ENCODE measurements at places on chromosomes 5 and 9. TPM values are rescaled to one million over a fixed set of nuclear protein-coding genes. Genes with fewer than 3 reads are reported as not detected.
A peak's percentile ranks its signal among the peaks of the same experiment; 100 is the strongest.

GRCh38 chr9:21331676-21332402, 3.4 kb downstream of the KLHL9 start:
- no peak for DNase-seq

DNA sequence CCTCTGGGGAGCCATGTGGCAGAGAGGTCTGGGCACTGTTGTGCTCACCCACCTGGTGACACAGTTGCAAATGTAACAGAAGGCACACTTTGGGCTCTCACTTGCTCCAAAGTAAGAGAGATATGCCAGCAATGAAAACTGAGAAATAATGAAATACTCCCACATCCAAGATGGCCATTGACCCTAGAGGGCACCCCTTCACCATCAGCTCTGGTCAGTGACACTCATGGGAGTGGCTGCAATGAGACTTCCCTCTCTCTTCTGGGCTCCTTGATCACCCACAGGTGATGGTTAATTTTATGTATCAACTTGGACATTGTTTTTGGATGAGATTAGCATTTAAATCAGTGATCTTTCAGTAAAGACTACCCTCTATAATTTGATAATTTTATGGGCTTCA, 248.4 kb downstream of the CDH12 start:
- no peak for DNase-seq

DNA sequence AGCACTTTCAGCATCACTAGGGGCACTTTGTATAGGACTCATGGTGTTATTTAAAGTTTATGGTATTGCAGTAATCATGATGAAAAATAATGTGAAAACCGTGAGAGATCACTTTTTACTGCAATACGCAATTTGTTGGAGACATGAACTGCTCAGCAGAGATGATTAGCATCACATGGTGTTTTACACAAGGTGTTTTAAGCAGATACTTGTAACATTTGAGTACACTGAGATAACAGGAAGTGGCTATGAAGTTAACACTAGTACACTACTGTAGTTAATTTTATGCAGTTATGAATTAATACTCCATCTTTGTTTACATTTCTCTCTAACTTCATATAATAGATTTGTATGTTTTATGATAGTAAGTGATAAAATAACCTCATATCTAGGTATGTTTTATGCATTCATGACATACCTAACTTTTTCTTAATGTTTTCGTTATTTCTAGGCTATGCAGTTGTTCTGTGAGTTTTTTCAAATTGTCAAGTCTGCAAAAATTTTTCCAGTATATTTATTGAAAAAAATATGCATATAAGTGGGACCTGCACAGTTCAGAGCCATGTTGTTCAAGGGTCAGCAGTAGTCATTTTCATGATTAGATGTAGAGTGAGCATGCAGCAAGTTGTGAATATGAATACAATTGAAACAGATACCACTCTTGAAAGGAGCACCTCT, 13.0 kb downstream of the SUB1 start:
- no peak for DNase-seq

- DNase-seq, result no peak
Observed at GRCh38 chr9:96858018-96858573, 3.8 kb upstream of the ZNF782 start.

GRCh38 chr5:38426490-38426889, 130.0 kb downstream of the LIFR start:
- DNase-seq, result no peak

- no peak for DNase-seq
Observed at GRCh38 chr5:107099506-107099905, 571.2 kb downstream of the EFNA5 start.

- no peak for DNase-seq
Observed at GRCh38 chr5:17436350-17436749, 61.7 kb upstream of the TAF11L2 start.

DNA sequence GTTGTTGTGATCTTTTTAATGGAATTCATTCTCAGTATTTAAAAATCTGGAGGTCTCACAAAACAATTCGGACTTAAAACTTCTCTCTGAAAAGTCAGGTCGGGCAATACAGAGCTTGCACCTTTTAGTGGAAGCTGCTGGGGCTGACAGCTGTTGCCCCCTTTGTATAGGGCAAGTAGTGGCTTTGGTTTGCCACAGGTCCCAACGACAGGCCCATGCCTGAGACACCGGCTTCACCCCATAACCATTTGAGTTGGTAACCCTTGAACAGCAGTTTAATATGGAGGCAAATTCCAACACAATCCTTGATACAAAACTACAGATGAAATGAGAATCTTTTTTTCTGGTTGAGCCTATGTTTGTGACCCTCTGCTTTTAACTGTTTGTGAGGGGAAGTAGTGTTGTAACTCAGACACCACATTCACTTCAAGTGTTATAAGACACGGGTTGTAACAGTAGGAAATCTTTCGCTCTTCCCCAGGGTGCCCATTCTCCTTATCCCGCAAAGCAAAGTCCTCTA, 752 bp upstream of the GLRX start:
- DNase-seq, result no peak

- no peak for DNase-seq
Observed at GRCh38 chr9:91360551-91361290, 997 bp downstream of the AUH start.

DNA sequence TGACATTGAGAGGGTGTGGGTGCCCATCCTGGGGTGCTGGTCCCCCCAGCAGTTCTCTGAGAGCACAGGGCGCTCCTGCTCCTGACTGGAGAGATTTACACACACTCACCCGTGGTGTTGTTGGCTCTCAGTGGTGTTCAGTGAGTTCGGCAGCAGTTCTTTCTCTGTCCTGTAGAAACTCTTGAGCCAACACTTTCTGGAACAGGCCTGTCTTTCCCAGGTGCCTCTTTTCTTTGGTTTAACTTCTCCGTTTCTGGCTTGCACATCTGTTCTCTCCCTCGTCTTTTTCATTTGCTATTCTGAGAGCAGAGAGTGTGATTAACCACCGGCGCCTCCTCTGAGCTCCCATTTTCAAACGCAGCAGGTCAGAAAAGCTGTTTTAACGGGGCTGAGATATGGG, 284.5 kb downstream of the IRX2 start:
- DNase-seq, result no peak

- DNase-seq, result no peak
Observed at GRCh38 chr5:116858705-116859333, 284.2 kb upstream of the SEMA6A start.

DNA sequence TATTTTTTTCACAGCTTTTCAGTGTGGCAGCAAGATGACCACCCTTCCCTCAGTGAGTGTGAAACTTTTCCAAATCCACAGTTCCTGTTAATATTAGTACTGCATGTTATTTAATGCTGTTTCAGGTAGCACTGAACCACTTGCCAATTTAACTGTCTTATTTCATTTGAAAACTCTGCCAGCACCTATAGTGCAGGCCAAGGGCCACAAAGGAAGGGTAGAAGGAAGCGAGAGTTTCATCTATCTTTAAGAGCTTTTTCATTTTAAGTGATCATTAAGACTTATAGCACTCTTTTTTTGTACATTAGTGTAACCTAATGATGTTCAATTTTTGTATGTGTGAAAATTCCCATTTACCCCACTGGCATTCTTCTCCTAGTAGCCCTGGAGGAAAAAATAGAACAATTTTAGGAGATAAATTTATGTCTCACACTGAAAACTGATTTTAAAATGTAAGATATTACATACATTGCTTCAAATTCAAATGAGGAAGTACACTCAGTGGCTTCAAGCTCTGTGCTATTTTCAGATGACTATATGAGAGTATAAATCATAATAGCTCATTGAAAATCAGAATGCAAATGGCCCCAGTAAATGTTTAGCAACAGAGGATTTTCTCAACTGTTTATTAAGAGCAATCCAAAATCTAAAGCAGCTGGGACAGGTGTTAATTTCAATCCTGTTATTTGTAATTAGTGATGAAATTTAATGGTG, 820.5 kb downstream of the PTPRD start:
- DNase-seq, result no peak

- DNase-seq, result no peak
Observed at GRCh38 chr5:53974021-53974420, 336.4 kb downstream of the ARL15 start.

GRCh38 chr5:83964271-83964670, 243.6 kb upstream of the HAPLN1 start:
- DNase-seq, result no peak

GRCh38 chr5:164319161-164319560, 813.7 kb downstream of the MAT2B start:
- DNase-seq, result no peak

DNA sequence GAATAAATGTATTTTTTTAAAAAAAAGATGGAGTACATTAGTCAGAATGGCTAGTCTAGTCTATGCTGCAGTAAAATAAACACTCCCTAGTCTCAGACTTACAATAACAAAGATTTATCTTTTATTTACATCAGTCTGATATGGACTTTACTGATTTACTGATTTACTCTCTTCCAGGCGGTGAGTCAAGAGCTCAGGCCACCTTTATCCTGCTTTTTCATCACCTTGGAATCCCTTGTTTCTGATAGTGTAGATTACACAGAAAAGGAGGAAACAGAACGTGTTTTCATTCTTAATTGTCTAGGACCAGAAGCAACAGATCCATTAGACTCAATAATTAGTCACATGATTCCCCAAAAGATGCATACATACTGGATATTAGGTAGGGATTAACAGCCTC, 290.1 kb upstream of the TRPC7 start:
- DNase-seq, result no peak

- no peak for DNase-seq
Observed at GRCh38 chr9:113503613-113504211, 40.2 kb downstream of the RGS3 start.

- DNase-seq, result no peak
Observed at GRCh38 chr9:102700936-102701335, 294.2 kb upstream of the CYLC2 start.

DNA sequence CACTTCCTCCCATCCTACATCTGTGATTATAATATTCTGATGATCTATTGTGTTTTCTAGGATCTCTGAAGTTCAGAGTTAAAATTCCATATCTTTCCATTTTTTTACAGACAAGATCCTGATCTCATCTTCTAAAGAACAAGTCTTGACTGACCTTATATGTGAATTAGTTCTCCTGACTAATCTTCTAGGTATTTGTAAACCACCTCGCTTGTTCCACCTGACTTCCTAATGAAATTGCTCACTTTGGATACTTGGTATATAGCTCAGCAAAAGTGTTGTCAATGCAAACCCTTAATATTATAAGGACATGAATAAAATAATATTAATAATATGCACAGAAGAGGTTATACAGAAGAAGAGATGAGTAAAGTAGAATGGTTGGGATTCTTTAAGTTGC, 68.2 kb upstream of the NR4A3 start:
- DNase-seq, result no peak

- no peak for DNase-seq
Observed at GRCh38 chr9:132418726-132419363, 8.8 kb downstream of the CFAP77 start.

- peak; percentile 72 for DNase-seq
Observed at GRCh38 chr5:16656561-16657191, 39.9 kb upstream of the RETREG1 start.

DNA sequence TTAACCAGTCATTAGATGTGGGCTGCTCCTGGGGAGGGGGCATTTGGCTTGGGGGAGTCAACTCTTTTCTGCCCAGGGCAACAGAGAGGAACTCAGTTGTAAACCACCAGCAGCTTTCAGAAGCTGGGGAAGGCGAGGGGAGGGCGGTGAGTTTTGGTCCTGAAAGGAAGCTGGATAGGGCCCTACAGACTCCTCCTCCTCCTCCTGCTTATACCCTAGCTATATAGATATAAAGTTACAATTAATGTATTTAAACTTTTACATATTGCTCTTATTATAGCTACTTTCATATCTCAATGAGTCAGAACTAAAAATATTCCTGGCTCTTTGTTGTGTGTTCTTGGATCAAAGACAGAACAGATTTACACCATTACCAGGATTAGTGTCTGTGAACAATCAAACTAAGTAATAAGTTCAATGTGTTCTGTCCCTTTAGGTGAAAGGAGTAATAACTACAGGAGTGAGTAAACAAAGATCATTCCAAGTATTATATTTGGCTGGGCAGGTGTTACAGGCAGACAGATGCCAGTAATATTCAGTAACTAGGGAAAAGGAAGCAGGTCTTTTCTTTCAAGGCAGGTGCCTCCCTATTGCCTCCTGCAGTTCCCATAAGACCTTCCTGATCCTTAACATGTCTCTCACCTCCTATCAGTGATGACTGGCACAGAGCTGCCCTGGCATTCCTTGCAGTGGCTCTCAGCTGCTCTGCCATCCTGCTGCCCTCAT, 20.5 kb upstream of the VPS13A start:
- DNase-seq, result no peak

DNA sequence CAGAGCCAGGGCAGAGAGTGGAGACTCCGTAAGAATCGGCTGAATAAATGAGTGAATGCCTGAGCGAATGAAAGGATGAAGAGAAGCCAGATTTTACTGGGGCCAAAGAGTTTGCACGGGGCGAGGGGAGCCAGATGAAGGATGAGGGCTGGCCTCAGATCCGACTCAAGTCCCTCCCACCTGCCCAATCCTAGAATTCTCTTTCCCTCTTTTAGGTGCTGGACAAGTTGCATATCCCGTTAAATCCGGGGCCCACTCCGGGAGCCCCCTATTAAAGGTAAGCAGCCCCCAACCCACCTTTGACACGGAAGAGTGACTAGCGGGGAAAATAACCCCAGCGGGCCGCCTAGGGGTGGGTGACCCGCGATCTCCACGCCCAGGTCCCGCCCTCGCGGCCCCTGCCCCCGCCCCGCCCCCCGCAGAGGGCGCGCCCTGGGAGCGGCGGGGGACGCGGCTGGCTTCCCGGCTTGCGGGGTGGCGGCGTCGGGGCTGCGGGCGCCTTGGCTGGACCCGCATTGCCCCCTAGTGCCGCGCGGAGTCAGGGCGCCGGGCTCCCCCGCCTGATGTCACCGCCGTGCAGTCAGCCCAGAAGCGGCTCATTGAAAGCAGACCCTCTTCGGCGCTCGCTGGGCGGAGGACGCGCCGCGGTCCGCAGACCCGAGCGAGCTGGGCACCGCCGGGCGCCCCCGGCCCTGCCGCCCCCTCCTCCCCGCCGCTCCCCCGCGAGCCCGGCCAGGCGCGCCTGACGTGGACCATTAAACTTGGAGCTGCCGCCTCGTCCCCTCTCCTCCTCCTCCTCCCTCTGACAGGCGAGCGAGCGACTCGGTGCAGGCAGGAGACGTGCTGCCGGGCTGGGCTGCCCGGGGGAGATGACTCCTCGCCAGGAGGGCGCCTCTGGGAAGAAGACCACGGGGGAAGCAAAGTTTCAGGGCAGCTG, at the start of gene ADRA1B:
Gene ADRA1B, plus strand, starts transcription at position 579 of the 937 bp plus-strand sequence. CDS start 424 bp downstream, outside the sequence.
- peak; percentile 39 for DNase-seq

GRCh38 chr5:172724242-172725183, 46.5 kb downstream of the DUSP1 start:
- DNase-seq, result no peak

GRCh38 chr9:136381311-136381710, 7.8 kb upstream of the CARD9 start:
- no peak for DNase-seq

GRCh38 chr9:101652601-101653175, 57.9 kb upstream of the PPP3R2 start:
- DNase-seq, result no peak

DCANP1 gene
- not detected for total RNA-seq

UGT3A2 gene
- total RNA-seq, result not detected

KIAA1958 gene
- 5.1 TPM for total RNA-seq

LHX3 gene
- total RNA-seq, result not detected

SHC3 gene
- total RNA-seq, result 3.9 TPM

APBA1 gene
- 8.4 TPM for total RNA-seq

PRUNE2 gene
- 50.4 TPM for total RNA-seq

SHISAL2B gene
- total RNA-seq, result not detected

LCP2 gene
- total RNA-seq, result 52.8 TPM

ECM2 gene
- 59.0 TPM for total RNA-seq

OSMR gene
- 49.8 TPM for total RNA-seq

EGR1 gene
- total RNA-seq, result 5.2 TPM

DBH gene
- 1.2 TPM for total RNA-seq

ANKRD31 gene
- 1.5 TPM for total RNA-seq

ACSL6 gene
- total RNA-seq, result 0.84 TPM

All from tibial nerve (tissue), 4 donors.